ENCODE measurements at places on chromosomes 1 and 21.

GRCh38 chr1:109161858-109162606, 48.1 kb downstream of the ELAPOR1 start:
- no peak for DNase-seq

DNA sequence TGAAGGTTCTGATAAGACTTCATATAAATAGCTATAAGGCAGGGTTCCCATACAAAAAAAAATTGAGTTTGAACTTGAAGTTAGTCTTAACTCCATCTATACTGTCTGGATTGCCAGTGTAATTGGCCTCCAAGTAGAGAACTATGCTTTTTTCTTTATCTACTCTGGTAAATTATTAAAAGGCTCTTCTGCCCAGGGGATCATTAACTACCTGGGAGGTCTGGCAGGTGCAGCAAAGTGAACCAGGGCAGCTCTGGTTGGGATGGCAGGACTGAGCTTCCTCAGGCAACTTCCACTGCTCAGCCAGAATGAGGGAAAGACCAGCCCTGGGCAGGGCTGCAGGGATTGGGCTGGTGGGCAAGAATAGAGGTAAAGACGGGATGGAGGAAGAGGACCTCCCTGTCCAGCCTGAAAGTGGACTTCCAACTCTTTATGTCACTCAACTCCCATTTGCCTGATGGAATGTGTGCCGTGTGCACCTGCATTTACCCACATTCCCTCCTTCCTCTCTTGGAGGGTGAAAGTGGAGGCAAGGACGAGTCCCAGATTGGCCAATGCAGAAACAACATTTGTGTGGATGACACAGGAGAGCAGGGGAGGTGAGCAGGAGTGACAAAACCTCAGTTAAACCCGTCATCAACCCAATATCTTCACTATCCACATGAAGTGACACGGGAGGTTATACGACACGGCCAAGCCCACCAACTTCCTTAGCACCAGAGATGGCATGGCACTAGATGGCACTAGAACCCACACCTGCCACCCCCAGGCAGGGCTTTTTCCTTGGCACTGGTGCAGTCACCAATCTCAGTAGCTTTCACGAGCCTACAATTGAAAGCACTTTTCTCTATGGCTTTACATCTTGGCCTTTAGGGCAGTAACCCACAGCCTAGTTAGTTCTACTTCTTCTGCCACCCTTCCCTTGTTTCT, 25.2 kb downstream of the CCN1 start:
- DNase-seq, result no peak

DNA sequence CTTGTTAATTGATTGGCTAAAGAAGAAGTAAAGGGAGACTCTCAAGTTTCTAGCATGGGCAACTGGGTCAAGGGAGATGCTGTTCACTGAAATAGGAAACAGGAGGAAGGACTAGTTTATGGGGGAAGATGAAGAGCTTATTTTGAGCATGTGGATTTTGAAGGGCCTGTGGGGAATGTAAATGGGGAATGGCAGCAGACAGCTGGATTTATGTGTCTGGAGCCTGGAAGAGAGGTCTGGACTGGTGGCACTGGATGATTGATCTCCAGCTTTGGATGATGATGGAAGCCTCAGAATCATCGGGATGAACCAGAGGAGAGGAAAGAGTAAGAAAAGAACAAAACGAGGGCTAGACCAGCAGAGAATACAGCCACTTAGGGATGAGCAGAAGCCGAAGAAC, 54.9 kb upstream of the ENAH start:
- DNase-seq, result no peak

DNA sequence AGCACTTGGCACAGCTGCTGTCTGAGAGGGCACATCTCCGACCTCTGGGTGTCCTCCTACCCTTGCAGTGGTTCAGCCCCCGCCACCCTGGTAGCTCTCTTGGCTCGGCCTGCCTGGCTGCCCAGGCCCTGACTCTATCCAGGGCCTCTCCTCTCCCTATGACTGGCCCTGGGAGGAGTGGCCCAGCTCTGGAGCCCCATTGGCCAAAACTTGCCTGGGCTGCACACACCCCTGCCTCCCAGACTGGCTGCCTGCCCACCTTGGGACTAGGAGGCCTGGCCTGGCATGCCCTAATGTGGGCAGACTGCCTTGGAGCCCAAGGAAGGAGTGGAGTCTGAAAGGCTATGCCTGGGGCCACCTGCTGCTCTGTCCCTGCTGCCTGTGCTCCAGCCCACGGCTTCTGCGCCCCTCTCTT, 33.6 kb downstream of the ACOT11 start:
- DNase-seq, result no peak

GRCh38 chr1:26827106-26827604, 667 bp downstream of the ZDHHC18 start:
- no peak for DNase-seq

Measured in endothelial cell (in vitro differentiated cells).